ENCODE measurements at places on chromosomes 12 and 14.

GRCh38 chr12:5094986-5095385 is 51.3 kb downstream of the KCNA5 start:
- DNase-seq = no peak

GRCh38 chr14:99892406-99892805 is 99.2 kb downstream of the EML1 start:
- no peak for DNase-seq

- no peak for DNase-seq
Observed at GRCh38 chr12:80400571-80400991, 43.5 kb upstream of the PTPRQ start.

- DNase-seq = no peak
Observed at GRCh38 chr14:22882529-22883172, 371 bp upstream of the REM2 start.

GRCh38 chr14:99678198-99678597 is 5.9 kb upstream of the CYP46A1 start:
- no peak for DNase-seq

- DNase-seq = no peak
Observed at GRCh38 chr12:83158613-83159207, 472.0 kb downstream of the TMTC2 start.
